SIG-M5 (cell line): ENCODE measurements at places on chromosomes 4 and X.

GRCh38 chr4:141501931-141502330 is 134.5 kb upstream of the IL15 start:
- no peak for DNase-seq

GRCh38 chr4:55080174-55080865 is 45.1 kb downstream of the KDR start:
- DNase-seq = no peak

DNA sequence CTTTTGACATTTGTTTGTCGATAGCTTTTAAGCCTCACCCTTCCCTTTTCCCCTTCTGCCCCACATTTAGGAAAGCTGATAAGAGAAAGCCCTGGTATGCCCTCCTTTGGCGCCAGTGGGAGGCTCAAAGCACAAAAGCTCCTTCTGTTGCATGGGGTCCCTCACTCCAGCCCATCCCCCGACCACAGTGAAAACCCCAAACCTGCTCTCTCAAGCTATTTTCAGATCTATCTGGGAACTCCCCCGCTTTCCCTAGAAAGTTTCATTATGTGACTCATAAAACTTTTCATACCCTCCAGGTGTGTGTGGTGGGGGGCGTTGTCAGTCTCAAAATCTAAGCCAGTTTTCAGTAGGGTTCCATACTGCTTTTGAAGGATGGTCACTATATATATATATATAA is 259.0 kb upstream of the PCDH7 start:
- DNase-seq = no peak

- DNase-seq = no peak
Measured at GRCh38 chr4:67546004-67546356, 677 bp upstream of the CENPC start.

- DNase-seq = no peak
Measured at GRCh38 chr4:169823685-169824084, 65.9 kb upstream of the HPF1 start.

- no peak for DNase-seq
Measured at GRCh38 chr4:38582889-38583470, 81.0 kb upstream of the KLF3 start.

DNA sequence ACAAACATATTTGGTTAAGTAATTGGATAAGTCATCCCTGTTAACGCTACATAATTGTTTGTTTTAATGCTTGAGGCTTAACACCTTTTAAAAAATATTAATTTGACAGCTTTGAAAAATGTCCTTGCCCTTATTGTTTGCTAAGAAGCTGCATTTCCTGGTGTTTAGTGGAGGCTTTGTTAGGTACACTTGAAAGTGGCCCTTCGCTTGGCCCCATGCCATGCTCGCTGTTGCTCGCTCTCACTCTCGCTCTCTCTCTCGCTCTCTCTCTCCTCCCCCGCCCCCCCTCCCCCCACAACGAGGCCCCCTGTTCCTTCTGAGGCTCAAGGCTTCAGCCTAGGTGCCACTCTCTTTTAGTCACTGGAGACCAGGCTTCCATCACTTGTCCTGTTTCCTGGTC is 139.6 kb downstream of the DCLK2 start:
- no peak for DNase-seq

DNA sequence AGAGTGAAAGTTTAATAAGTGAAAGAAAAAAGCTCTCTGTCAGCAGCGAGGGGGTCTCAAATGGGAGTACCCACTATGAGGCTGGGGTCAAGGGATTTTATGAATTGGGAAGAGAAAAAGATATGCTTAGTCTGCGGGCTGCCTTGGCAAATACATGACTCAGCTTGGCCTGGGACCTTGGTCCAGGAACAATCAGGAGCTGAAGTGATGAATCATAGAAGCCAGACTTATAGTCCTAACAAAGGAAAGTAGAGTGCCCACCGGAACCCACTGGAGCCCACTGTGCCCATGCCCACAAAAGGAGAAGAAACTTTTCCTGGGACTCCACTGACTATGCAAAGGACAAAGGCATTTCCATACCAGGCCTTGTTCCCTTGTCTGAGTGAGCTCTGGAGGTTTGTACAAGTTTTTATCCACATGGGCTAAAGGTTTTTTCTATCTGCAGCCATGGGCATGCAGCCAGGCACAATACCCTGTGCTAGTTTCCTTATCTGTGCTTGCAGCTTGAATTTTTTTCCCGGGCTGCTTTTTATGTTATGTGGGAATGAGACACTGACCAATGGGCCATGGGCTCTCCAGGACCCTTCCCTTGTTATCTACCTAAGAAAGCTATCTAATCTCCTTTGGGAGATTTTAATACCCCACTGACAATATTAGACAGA is 201.7 kb downstream of the FAM133A start:
- no peak for DNase-seq

GRCh38 chr4:186149872-186150271 is 41.5 kb upstream of the CYP4V2 start:
- DNase-seq = no peak

- no peak for DNase-seq
Measured at GRCh38 chrX:150352581-150352980, 10.5 kb upstream of the MAMLD1 start.

DNA sequence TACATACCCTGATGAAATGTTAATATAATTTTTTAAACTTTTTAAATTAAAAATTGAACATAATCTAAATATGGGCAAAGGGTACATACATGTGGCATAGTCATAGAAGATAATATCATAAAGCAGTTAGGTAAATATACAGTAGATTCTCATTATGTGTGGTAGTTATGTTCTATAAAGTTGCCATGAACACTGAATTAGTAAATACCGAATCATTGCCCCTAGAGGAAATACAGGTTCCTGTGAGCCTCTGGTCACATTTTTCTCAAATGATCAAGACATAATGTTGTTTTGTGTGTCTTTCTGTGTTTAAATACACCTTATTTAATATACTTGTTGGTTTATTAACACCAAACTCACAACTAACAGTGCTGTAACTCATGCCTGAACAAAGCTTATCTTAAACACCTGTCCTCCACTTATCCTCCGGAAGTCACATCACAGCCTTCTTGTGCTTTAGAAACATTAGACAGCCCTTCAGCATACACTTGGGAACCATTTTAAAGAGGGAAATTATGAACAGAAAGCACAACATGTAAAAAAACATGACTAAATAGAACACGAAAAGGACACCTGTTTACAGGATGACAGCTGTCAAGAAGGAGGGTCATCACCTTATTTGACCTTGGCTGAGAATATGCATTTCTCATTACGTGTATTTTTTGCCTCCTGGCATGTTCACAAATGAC is 169.4 kb upstream of the NAP1L5 start:
- DNase-seq = no peak

DNA sequence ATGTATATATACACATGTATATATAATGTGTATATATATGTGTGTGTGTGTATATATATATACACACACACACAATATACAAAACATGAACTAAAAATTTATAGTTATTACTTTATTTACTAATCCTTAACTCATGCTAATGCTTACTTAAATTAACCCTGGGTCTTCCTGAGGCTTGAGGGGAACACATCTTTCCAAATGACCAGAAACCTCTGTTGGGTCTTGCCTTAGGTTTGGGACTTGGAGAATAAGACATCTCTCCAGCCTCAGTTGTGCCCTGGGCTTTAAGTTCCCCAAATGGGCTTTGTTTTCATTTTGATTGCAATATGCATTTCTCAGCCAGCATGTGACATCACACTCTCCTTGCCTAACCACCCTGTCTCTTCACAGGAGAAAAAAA is 7.7 kb downstream of the GEMIN8 start:
- no peak for DNase-seq

DNA sequence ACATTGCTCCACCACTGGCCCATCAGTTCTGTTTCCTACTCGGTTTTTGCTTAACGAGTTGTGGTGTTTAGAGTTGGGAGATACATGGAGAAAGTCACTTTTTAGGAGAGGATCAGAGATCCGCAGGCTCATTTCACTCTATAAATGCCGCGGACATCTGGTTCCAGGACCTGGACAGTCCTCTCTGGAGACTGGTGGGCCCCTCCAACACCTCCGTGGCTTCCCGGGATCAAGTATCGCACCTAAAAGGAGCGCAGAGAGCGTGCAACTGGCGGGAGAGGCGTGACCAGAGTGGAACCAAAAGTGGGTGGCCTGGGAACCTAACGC is 9.9 kb upstream of the CLTRN start:
- no peak for DNase-seq

DNA sequence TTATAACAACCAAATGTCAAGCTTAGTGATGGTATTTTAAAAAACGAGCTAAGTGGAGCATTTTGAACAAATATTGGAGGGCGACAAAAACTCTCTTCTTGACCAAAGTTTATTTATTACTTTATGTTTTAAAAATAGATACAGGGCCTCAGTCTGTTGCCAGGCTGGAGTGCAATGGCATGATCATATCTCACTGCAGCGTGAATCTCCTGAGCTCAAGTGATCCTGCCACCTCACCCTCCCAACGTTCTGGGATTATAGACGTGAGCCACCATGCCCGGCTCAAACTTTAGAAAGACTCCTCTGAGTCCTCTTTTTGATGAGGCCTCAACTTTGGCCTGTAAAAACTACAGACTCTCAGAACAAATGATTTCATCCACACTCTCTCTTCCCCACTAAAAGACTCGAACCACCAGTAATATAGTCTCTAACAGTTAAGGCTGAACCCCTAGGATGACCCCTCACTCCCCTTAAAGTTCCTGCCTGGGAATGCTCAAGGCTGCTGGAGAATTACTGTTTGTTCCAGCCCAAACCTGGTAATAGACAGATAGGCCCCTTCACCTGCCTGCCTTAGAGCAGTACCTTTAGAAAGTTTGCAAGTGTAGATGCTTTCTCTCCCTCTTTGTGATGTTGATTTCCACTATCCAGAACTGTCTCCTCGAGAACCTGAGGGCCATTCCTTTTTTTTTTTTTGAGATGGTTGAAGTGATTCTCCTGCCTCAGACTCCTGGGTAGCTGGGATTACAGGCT is 55.3 kb upstream of the HPSE start:
- DNase-seq = no peak

DNA sequence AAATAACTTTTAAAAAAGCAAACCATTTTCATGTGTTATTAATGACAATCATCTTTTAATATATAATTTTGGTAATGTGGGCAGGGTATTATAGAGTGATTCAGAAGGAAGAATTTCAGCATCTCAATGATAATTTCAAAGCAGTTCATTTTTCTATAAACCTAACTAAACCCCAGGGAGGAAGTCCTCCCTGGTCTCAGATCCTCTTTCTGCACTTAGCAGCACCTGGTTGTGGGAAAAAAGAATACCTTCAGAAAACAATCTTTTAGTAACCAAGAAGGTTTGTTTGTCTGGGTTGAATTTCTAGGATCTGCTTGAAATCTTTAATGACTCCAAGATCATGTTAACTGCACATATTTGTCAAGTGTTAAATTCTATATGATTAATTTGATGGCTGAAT is 29.9 kb downstream of the DKK2 start:
- DNase-seq = no peak

- DNase-seq = no peak
Measured at GRCh38 chr4:148445071-148445859, 3.1 kb upstream of the NR3C2 start.

DNA sequence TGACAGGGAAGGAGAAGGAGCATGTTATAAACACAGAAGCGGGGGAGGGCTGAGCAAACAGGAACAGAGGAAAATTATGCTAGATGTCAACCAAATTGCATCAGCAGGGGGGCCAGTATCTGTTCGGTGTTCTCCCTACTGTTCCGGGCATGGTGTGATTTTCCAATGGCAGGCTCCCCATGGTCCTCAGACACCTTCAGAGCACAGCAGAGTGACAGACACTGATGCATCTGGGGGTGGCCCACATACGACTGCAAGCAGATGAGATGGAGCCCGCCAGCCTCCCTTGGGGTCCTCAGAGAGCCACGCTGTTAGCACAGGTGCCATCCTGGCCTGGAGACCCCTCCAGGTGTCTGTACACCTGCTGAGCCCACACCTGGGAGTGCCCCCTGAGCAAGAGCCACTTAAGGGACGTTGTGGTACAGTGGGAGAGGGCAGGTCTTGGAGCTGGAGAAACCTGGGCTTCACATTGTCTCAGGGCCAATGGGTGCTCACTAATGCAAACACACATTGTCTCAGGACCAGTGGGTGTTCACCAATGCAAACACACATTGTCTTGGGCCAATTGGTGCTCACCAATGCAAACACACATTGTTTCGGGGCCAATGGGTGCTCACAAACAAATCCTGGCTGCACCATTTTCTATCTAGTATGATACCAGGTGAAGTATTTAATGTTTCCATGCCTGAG is 95.4 kb downstream of the SLC2A9 start:
- no peak for DNase-seq

GRCh38 chr4:168841000-168841671 is 168.9 kb downstream of the CBR4 start:
- DNase-seq = no peak
